ACHN (cell line): ENCODE measurements at places on chromosomes 6 and 20.

- no peak for DNase-seq
Measured at GRCh38 chr6:105982761-105983540, 103.2 kb upstream of the PRDM1 start.

GRCh38 chr6:41594326-41594725, 43.9 kb upstream of the MDFI start:
- no peak for DNase-seq

DNA sequence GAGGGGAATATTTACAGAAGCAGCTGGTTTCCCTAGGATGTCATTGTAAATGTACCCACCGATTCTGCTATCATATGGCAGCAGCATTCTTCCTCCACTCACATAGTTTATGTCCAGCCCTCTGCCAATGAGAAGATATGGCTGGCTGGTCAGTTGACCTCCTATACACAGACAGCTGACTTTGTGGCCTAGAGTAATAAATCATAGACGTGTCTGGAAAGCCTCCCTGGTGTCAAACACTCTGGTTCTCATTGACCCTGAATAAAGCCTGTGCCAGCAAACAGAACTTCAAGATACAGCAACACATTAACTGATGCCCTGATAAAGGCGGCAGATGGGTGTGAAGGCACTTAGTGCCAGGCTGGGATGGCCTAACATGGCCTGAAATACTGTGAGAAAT, 52.6 kb downstream of the GPR63 start:
- no peak for DNase-seq

DNA sequence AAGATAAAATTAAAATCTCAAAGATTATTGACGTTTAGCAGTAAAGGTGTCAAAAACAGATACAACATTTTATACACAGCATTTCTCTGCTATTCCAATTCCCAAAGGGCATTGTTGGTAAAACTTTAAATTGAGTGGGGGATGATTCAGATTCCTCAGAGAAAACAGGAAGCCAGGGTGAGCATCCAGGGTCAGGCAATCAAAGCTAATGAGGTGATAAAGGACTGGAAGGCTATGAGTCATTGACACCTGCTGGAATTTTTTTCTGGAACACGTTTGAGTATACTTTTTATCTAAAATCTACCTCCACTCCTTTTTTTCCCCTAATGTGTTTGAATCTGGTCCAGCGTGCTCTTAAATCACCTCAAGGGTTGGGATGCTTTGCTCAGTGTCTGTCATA, 52.2 kb downstream of the FKBP1C start:
- DNase-seq, result no peak

- DNase-seq, result no peak
Measured at GRCh38 chr6:143400258-143401067, 50.0 kb downstream of the ADAT2 start.

GRCh38 chr6:145583753-145584152, 151.6 kb downstream of the EPM2A start:
- no peak for DNase-seq

DNA sequence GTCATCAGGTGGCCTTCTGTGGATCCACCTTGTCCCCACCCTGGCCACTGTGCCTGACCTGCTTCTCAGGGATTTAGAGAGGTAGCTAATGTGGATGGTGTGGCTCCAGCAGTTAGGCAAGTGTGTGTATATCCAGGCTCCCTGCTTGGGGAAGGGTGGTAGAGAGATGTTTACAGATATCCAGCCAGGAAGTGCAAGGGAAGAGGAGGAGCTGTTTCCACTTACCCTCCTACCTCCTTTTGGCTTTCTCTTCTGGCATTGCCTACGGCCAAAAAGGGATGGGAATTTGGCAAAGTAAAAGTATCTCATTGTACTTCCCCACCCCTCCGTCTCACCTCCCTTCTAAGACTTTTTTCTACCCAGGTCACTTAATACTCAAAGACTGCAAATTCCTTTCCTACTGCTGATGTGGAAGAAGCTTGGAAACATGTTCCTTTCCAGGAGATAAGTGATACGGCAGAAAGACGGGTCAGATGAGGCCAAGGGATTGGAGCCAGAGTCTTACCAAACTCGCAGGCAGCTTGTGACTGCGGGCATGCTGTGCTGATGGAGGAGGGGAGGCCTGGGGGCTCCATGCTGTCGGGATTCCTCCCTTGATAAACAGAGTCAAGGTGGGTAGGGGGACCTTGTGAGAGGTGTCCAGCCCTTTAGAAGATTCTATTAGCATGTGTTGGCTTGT, 253.4 kb downstream of the PRL start:
- DNase-seq, result peak; percentile 61

DNA sequence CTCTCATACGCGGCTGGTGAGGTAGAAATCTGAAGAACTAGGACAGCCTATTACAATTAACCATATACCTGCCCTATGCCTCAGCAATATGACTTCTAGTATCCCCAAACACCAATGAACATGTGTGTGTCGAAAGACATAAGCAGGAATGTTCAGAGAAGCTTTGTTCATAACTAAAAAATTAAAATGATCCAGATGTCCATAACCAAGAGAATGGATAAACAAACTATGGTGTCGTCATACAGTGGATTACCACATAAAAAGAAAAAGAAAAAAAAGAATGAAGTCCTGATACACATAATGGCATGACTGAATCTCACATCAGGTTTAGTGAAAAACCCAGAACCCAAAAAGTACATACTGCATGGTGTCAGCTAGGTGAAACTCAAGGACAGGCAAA, 73.9 kb downstream of the MDN1 start:
- no peak for DNase-seq

- no peak for DNase-seq
Measured at GRCh38 chr6:138307816-138308730, 69.6 kb upstream of the SMIM28 start.

GRCh38 chr6:158938811-158939254, 61.2 kb downstream of the RSPH3 start:
- DNase-seq, result peak; percentile 66

- no peak for DNase-seq
Measured at GRCh38 chr6:117771403-117771802, 96.1 kb downstream of the NUS1 start.

DNA sequence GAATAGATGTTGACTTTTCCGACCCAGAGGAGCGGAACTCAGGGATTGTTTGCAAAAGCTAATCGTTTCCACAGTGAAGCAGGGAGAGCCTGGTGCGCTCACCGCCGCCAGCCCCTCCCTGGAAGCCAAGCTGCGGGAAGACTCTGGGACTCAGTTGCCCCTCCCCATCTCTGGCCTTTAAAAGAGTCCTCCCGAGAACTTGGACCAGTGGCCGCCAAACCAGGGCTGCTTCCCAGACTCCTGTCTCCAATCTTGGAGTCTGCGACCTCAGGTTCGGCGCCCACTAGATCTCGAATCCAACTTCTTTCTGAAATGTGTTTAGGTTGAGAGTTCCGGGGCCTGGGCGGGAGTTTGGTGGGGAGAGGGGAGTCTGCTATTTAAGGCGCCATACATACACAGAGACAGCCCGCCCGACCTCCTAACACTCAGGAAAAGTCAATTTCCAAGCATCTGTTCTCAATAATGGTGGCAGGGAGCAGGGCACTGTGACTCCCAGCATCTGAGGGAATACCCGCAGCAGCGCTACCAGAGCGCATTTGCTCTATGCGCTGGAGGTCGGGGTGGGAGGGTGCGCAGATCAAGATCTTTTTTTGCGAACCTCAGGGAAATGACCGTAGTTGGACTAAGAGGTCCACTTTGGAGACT, 800 bp upstream of the GRIK2 start:
- DNase-seq, result no peak

- DNase-seq, result no peak
Measured at GRCh38 chr6:108746836-108747575, 101.2 kb upstream of the ARMC2 start.

DNA sequence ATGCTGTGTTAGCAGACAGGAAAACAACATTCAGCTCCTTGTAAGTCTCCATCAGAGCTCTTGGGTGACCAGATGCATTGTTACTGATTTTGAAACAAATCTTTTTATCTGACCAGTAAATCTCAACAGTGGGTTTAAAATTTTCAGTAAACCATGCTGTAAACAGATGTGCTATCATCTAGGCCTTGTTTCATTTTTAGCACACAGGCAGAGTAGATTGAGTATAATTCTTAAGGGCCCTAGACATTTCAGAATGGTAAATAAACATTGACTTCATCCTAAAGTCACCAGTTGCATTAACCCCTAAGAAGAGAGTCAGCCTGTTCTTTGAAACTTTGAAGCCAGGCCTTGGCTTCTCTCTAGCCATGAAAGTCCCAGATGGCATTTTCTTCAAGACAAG, 237.2 kb upstream of the BMP2 start:
- DNase-seq, result no peak

DNA sequence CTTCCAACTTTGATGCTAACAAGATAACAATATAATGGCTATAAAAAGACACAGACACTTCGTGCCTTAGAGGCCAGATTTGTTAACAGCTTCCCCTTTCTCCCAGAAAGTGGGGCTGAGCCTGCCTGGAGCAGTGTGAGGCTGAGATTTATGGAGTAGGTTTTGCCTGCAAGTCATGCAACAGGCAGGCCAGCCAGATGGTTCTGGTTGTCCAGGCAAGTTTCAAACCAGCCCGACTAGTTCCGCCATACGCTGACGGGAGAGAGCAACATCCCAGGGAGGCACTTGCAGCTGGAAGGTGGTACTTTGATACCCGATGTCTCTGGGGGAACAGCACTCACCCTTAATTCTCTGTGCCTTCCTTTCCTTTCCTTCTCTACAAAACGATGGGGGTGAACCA, 81.3 kb upstream of the NAA20 start:
- no peak for DNase-seq

- DNase-seq, result no peak
Measured at GRCh38 chr6:141492521-141493284, 640.0 kb upstream of the GJE1 start.

- peak; percentile 36 for DNase-seq
Measured at GRCh38 chr6:129567374-129567773, 142.6 kb downstream of the ARHGAP18 start.

DNA sequence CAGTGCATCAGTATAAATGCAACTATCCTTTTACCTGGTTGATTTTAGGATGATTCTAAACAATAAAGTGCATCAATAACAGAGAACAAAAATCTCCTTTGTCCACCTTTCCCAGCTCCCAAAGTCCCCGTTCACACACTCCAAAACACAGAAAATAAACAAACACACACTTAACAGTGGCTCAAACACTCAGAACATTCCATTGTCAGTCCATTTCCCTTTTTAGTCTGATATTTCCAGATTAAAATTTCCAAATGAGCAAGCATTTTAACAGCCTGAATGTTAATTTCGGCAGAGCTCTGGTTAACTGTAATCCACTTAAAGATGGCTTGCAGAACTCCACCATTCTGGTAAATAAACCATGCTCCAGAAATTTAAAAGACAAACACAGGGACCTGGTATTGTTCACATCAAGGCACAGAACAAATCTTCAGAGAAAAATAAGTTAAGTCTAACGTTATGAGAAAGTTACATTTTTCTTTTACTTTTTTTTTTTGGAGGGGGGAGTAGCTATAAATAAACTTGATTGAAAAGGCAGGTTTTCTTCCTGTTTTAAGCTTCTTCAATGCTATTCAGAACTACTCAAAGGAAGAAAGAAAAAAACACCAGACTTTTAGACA, 100.8 kb downstream of the DST start:
- no peak for DNase-seq

GRCh38 chr20:48159145-48160008, 374.1 kb upstream of the SULF2 start:
- no peak for DNase-seq

DNA sequence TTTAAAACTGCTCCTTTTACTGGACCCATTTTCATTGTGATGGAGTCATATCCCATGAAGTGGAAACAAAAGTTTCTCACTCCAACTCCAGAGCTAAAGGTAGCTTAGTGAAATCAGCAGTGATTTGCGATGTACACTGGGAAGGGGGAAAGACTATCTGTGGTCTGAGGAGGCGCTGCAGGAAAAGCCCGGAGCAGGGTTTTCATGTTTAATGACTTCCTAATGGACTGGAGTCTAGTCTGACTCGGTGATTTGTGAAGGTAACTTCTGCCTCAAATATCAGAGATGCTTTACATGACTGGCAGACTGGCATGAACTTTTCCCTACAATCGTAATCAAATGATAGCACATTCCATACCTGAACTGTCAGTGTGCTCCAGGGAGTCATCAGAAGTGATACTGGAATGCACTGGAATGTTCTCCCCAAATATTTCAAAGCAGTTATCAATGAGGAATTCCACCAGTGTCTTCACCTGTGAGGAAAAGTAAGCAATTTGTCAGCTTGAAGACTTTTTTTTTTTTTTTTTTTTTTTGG, 7.0 kb downstream of the TAGAP start:
- DNase-seq, result no peak

- DNase-seq, result peak; percentile 48
Measured at GRCh38 chr6:52603000-52603795, 26.3 kb upstream of the TRAM2 start.

DNA sequence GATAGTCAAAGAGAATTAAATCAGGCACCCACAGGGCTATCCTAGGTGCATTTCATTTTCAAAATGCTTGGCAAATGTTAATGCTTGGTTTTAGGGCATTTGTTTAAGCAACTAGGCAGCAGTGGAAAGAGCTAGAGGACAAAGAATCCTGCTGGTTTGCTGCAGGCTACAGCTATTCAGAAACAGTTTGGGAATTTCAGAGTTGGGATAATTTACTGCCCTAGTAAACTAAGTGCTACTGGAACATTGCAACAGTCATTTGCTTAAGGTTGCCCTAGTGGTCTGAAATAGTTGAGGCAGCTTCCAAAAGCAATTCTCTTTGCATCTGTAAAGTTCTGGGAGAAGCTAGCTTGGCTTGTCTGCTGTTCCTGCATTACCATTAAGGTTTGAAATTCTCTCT, 312.7 kb downstream of the LAMA2 start:
- no peak for DNase-seq

GRCh38 chr20:48926821-48927220, 5.3 kb downstream of the ARFGEF2 start:
- DNase-seq, result no peak

- DNase-seq, result no peak
Measured at GRCh38 chr6:3610206-3610605, 141.3 kb downstream of the PXDC1 start.

GRCh38 chr6:90347411-90347851, 50.8 kb upstream of the BACH2 start:
- no peak for DNase-seq

- DNase-seq, result peak; percentile 82
Measured at GRCh38 chr6:26401987-26402658, at the start of gene BTN3A1. TSS of gene BTN3A1 (plus strand) at chr6:26402275. CDS start at chr6:26405564, 3,289 bp downstream.

GRCh38 chr6:157094038-157094437, 229.3 kb downstream of the TMEM242 start:
- no peak for DNase-seq

DNA sequence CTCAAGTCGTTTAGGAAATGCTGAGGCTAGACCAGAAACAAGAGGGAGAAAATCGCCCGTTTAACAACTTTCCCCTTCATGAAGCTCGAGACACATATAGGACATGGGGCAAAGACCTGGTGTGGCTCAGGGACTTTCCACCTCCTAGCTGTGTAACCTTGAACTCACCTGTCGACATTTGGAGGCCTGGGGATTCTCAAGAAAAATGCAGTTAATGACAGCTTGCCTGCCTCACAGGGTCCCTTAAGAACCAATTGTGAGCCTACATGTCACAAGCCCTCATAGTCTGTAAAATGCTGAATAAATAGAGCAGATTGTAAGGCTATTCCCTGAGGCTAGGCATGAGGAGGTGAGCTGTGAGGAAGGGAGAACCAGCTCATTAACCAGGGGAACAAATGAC, 35.1 kb downstream of the MGME1 start:
- DNase-seq, result no peak
